ENCODE measurements at places on chromosomes 13 and 19.

- no peak for DNase-seq
These were observed 2.1 kb upstream of the CEACAM7 start for GRCh38 chr19:41689993-41690800.

- no peak for DNase-seq
These were observed 107.8 kb downstream of the RXFP2 start for GRCh38 chr13:31846961-31847752.

GRCh38 chr13:106507560-106508274 is 27.7 kb downstream of the EFNB2 start:
- no peak for DNase-seq

DNA sequence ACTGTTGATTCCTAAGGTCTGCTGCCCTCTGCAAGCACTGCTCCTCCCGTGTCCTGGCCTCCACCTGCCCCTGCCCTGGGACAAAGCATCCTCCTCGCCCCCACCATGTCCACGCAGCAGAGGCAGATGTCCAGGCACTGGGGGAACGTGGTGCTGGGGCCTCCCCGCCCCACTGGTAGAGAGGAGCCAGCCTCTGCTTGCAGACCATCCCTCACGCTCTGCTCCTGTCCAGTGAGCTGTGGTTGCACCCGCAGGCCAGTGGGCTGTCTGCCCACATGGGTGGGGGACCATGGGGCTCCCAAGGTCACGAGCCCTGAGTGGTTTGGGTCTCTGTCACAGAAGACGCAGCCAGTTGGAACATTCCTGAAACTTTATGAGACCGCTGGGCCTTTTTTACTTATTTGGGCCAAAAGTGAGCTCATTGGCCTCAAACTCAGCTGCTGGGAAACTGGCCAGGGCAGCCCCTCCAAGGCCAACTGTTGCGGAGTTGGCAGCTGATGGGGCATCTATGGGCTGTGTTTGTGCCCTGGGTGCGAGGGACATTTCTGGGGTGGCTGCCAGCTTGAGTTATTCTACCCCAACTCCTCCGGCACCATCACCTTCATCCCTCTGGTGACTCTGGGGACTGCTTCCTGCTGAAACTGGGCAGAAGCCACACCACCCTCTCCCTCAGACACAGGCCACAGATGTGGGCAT is 64.8 kb upstream of the F7 start:
- no peak for DNase-seq

- no peak for DNase-seq
These were observed 40.8 kb downstream of the GGACT start for GRCh38 chr13:100547791-100548201.

- no peak for DNase-seq
These were observed 2.1 kb upstream of the HMG20B start for GRCh38 chr19:3570606-3571011.

DNA sequence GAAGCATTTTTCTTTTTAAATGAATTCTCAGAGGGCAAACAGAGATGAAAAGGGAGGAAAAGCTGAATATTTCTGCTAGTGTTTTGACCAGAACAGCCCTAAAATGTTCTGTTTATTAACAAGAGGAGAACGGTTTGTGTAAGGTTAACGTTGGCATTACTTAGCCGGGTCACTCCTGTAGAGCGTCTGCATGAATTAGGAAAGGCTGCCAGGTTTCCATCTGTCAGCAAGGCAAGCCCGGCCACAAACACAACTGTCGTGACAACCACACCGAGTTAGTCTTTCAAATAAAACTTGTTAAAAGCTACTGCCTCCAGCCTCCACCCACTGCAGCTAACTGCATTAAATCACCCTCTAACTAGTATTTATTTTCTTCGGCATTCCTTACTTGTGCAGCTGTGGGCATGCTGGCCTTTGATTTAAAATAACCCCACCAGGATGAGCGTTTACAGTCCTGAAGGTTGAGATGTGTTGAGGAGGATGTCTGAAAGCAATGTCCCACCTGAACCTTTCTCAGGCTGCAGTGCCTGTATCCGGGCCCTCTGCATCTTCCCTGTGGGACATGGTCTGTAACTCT is 527.9 kb downstream of the FGF9 start:
- no peak for DNase-seq

DNA sequence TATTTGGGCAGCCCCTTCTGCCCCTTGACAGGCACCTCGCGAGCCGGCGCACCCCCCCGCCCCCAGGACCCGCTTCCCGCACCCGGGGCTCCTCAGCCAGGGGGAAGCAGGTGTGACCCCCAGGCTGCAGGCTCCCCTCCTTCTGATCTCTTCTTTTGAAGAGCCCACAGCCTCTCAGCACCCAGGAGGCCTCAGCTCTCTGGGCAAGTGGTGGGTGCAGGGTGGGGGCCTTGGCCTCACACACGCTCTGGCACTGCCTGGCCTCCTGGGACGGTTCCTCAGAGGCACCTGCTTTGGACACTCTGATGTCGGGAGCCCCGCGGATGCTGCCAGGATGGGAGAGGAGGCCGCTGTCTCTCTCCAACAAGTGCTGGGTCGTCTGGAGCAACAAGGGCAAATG is 1.5 kb upstream of the C13orf46 start:
- DNase-seq, result no peak

- no peak for DNase-seq
These were observed 193.1 kb downstream of the KCTD12 start for GRCh38 chr13:76693086-76693485.

DNA sequence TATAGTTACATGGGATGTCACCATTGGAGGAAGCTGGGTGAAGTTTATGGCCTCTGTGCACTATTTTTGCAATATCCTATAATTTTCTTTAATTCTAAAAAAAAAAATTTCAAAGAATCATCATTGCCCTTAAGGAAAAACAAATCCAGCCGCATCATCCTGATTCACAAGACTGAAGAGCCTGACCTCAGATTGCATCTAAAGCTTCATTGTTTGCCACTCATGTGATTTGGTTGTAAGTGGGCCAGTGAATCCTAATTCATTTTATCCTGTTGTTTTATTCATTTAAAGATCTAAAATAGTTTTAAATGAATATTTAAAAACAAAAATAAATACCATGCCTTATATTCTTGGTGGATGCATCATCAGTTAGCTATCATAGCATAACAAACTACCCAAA is 504.5 kb downstream of the TBC1D4 start:
- DNase-seq, result no peak

DNA sequence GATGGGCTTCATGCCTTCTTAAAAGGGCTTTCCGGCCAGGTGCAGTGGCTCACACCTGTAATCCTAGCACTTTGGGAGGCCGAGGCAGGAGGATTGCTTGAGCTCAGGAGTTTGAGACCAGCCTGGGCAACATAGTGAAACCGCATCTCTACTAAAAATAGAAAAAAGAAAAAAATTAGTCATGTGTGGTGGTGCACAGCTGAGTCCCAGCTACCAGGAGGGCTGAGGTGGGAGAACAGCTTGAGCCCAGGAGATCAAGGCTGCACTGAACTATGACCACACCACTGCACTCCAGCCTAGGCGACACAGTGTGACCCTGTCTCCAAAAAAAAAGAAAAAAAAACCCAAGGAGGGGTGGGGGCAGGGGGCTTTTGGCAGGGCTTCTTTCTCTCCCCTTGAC is 7.2 kb downstream of the CARS2 start:
- DNase-seq, result no peak

- no peak for DNase-seq
These were observed 741.0 kb upstream of the KLHL1 start for GRCh38 chr13:70849222-70849621.

- DNase-seq, result no peak
These were observed 511.9 kb upstream of the HTR2A start for GRCh38 chr13:47408546-47409319.

GRCh38 chr13:47503475-47503874 is 497.6 kb downstream of the SUCLA2 start:
- no peak for DNase-seq

GRCh38 chr19:35013041-35013819 is 13.1 kb downstream of the GRAMD1A start:
- peak; percentile 78 for DNase-seq

- no peak for DNase-seq
These were observed 351.4 kb downstream of the KCNRG start for GRCh38 chr13:50366488-50367174.

GRCh38 chr19:33771384-33772101 is 25.1 kb upstream of the KCTD15 start:
- DNase-seq, result peak; percentile 68

DNA sequence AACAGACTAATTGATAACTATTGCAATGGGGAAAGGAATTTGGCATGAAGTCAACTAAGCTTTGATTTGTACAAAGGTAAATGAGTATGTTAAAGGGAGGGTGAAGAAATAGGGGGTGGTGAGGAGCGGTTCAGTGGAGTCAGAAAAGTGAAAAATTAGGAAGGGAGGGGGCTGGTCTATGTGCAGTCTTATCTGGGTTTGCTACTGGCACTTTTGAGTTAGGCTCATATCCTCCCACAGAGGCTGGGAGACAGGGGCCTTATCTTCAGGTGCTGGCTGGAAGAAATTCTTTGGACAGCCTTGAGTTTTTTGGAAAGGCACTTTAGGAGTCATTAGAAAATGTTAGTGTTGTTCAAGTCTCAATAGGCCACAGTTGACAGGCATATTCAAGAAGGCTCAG is 11.1 kb downstream of the ZNF302 start:
- DNase-seq, result no peak

DNA sequence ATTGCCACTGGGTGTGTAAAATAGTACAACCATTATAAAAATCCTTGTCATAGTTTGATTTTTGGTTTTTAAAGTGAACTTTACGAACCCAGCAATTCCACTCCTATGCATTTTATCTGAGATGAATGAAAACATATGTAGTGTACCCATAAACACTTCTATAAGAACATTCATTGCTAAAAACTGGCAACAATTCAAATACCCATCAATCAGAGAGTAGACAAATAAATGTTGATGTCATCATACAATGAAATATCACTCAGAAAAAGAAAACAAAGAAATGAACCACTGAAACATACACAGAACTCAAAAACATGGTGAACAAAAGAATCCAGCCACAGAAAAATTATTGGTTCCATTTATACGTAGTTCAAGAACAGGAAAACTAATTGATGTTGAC is 202.3 kb downstream of the ABCC4 start:
- DNase-seq, result no peak

- DNase-seq, result no peak
These were observed 1719.7 kb upstream of the SLC10A2 start for GRCh38 chr13:104785952-104786351.

DNA sequence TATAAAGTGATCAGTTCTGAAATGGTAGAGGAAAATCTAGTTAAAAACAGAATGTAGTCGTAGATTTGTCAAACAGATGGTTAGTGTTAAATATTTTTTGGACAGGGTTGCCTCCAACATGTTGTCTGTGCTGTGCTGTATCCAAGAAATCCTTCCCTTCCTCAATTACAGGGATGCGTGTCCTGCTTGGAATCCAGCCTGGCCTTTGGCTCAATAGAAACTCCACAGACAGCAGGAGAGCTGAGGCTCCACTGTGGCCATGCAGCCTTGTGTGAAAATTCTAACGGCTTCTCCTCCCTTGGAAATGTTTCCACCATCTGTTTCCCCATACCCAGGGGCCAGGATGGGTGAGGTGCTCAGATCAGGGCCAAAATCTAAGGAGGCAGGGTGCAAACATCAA is 67.7 kb upstream of the USP29 start:
- peak; percentile 46 for DNase-seq

- no peak for DNase-seq
These were observed 35.6 kb upstream of the TPTE2 start for GRCh38 chr13:19596960-19597361.

GRCh38 chr13:48110931-48111721 is 16.2 kb upstream of the MED4 start:
- no peak for DNase-seq

- DNase-seq, result no peak
These were observed 570.9 kb downstream of the GPC6 start for GRCh38 chr13:93797463-93797862.

DNA sequence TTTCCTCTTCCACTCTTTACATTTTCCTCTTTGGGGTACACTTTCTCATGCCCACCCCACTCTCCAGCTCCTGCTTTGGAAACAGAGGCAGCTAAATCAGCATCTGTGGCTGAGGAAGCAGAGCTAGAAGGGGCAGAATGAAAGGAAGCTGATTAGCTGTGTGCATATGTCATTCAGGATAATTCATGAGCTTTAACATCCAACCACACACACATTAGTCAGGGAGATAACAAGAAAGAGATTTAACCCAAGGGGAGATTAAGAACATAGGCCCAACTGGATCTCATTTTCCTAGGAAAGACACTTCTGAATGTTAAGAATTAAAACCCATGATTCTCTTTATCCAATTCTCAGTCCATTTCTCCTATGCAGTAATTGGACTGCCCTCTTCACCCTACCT is 405.5 kb downstream of the TBC1D4 start:
- DNase-seq, result no peak

DNA sequence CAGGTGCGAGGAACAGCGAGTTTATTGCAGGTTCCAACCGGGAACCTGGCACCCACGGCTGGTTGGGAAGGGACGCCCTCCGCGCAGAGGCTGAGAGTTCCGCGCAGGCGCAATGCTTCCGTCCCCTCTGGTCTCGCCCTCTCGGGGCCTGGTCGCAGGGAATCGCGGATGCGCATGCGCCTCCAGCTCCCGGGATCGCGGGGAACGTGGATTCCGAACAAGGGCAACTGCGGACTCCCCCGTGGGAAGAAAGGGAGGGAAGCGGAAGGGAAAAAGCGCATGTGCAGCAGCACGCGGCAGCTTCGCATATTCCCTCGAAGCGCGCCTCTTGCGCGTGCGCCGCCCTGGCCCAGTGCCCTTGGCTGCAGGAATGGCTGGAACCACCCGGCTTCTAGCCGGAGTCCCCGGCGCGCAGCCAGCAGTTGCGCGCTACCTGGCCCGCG is 1.1 kb downstream of the TSSK6 start:
- peak; percentile 84 for DNase-seq

- peak; percentile 59 for DNase-seq
These were observed 1540.5 kb downstream of the UQCRFS1 start for GRCh38 chr19:27672309-27673047.

DNA sequence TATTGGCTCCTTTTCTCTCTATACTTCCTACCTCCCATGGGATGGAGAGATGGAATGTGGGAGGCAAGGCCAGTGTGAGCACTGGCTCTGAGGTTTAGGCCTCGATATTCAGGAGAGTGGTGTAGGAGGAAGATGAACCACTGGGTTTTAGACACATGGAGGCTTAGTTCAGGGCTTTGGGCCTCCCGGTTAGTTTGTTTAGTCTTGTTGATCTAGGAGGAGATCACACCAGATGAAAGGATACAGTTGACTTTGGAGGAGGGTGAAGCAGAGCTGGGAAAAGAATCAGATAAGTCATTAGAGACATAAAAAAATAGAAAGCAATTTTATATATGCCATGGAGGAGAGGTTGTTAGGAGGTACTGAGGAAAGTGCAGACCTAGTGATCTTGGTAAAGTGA is 30.9 kb downstream of the RNASEH2B start:
- DNase-seq, result no peak

DNA sequence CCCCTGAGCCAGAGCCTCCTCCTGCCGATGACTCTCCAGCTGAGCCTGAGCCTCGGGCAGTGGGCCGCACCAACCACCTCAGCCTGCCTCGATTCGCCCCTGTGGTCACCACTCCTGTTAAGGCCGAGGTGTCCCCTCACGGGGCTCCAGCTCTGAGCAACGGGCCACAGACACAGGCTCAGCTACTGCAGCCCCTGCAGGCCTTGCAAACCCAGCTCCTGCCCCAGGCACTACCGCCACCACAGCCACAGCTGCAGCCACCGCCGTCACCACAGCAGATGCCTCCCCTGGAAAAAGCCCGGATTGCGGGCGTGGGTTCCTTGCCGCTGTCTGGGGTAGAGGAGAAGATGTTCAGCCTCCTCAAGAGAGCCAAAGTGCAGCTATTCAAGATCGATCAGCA is 3.6 kb downstream of the KMT2B start:
- no peak for DNase-seq

GRCh38 chr13:65985612-65986011 is 1244.5 kb downstream of the PCDH9 start:
- DNase-seq, result no peak

Data from heart left ventricle (tissue), 16 donors.